ENCODE measurements at places on chromosomes 1 and 21.
A peak's percentile ranks its signal among the peaks of the same experiment; 100 is the strongest.

- no peak for DNase-seq
These were observed 66.5 kb upstream of the ERRFI1 start for GRCh38 chr1:8092657-8093056.

DNA sequence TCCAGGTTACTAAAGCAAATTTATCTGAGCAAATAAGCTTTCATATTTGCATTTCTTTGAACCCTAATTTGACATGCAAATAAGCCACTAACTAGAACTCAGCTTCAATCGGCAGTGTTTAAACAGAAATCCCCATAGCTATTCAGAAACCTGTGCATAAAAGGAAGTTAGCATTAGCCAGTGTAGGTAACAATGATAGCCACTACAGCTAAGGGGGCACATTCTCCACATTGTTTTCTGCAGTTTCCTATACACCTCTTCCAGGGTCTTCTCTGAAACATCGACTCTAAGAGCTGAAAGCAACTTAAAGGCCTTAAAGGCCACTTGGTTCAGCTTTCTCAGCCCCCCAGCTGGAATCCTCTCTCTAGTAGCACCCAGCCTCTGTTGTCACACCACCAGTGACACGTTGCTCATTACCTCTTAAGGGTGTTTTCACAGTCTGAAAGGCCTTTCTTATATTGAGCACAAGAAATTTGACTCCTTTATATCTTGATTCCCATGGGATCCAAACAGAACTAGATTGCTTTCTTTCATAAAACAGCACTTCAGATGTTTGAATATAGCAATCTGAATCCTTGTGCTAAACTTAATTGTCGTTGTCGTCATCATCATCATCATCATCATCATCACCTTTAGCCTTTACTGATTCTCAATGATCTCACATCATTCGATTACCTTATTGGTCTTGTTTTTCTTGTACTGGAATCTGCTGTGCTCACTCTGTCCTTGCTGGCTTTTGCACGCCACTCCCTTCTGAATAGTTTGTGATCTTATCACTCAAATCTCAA, 93.9 kb upstream of the DAB1 start:
- DNase-seq = no peak

DNA sequence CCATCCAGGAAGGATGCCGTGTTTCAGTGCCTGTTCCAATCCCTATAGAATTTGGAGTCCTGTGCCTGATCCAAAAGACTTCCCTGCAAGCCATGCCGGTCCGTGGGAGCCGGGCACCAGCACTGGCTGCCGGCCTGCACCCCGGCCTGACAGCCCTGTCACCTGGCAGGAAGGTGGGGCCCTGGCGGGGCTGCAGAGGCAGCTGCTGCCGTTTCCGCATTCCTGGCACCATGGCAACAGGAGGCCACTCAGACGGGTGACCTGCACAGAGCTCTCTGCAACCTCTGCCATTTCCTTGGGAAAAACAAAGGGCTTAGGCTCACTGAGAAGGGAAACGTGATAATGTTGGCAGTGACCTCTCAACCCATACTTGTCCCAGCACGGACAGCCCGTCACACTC, 63.2 kb upstream of the TMEM51 start:
- DNase-seq = no peak

GRCh38 chr1:231040019-231040799, at the start of gene FAM89A:
TSS of gene FAM89A (minus strand) at chr1:231040254. CDS start at chr1:231040211, 43 bp downstream.
- peak; percentile 72 for DNase-seq

- no peak for DNase-seq
These were observed 14.3 kb downstream of the WDR64 start for GRCh38 chr1:241666419-241666818.

DNA sequence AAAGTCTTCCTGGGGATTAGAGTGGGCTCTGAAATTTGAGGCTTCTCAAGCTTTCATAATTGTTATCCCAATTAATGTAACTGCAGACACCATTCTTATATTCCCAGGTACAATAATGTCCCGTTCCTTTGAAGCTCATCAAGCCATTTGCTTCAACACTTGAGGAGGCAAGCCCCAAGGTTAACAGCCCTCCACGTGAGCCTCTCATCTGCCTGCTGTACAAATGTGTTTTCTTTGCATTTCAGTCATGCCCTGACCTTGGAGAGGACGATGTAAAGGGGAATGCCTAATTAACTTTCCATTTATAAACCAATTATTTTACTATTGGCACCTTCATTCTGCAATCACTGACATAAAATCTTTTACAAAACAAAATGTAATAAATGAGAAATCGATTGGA, 106.3 kb downstream of the SETD4 start:
- DNase-seq = no peak

DNA sequence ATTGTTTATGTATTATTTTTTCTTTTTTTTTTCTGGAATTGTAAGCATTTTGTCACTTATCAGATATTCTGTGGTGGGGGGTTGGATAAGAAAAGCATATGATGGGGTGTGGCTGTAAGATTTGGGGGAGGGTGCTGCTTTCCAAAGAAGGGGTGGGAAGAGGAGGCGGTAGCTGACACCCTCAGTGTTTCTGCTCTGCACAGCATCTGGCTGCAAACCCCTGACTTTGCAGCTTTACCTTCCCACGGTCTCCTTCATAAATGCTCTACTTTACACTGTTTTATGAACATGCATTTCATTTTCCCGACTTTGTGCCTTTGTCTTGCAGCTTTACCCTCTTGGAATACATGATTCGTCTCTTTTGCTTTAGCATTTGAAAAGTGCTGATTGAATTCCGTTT, 7.6 kb downstream of the FMN2 start:
- no peak for DNase-seq

DNA sequence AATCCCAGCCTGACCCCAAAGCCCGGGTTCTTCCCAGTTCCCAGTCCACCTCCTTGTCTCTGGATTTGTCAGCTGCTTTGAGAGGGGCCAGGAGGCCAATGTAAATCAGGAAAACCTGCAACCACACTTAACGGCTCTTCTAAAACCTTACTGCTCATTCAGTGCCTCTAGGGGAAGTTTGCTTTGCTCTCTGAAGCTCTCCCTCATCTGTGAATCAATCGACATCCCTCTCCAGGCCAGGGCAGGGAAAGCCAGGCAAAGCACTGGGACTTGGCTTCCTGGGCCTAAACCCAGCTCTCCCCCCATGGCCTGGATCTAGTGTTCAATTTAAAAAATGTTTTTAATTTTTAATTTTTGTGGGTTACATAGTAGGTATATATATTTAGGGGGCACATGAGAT, 9.3 kb downstream of the NKAIN1 start:
- DNase-seq = no peak

DNA sequence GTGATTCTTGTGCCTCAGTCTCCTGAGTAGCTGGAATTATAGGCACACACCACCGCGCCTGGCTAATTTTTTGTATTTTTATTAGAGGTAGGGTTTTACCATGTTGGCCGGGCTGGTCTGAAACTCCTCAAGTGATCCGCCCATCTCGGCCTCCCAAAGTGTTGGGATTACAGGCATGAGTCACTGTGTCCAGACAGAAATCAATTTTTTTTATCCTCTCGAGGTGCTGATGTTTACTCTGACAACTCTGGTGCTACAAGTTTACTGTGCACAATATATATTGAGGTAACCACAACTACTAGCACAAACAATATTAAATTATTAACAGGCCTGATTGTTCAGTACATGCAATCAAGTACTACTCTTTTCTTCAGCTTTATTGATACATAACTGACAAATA, 39.7 kb downstream of the F13B start:
- no peak for DNase-seq

GRCh38 chr1:51264451-51264850, 28.4 kb downstream of the RNF11 start:
- DNase-seq = no peak

- DNase-seq = no peak
These were observed 52.4 kb upstream of the CCDC190 start for GRCh38 chr1:162913345-162913744.

DNA sequence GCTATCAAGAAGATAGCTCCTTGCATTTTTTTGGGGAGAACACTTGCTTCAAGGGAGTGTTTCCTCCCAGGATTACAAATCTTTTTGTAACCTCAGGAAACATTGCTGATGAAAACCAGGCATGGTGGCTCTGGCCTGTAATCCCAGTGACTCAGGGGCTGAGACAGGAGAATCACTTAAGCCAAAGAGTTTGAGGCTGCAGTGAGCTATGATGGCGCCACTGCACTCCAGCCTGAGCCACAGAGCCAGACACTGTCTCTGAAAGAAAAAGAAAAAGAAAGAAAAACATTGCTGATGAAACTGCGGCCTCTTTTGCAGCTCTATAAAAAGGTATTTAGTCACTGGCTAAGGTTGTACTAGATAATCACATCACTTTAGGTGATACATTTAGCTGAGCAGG, 7.3 kb downstream of the RNU1-2 start:
- DNase-seq = no peak

DNA sequence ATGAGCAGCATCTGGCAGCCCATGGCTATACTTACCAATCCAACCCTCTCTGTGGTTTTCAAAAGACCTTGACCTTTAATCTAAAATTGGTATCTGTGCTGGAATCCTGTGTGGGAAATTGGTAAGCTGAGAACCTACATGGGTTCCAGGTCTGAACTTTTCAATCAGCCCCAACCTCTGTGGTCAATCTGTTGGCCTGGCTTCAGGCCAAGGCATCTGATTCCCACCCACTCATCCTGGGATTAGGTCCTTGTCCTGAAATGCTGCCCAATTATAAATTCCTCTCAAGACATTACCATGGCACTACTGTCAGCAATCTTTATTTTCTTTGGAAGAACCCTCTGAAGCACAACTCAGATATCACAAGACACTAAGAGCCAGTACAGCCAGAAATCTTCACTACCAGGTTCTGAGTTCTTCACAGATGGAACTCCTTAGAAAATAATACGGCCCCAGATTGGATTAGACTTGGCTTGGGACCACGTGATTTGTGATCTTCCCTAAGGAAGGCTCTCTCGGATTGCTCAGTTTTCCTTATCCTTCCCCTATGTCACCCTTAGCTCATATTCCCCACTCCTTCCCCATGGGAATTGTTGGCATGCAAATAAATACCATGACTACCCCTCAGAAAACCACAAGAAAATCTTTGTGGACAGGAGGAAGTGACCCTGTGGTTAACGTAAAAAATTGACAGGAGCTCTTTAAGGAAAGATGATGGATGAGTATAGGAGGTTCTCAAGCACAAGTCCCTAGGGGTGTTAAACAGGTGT, 207.9 kb upstream of the ST6GALNAC5 start:
- DNase-seq = no peak

GRCh38 chr1:197200272-197200899, 53.9 kb upstream of the ASPM start:
- no peak for DNase-seq

DNA sequence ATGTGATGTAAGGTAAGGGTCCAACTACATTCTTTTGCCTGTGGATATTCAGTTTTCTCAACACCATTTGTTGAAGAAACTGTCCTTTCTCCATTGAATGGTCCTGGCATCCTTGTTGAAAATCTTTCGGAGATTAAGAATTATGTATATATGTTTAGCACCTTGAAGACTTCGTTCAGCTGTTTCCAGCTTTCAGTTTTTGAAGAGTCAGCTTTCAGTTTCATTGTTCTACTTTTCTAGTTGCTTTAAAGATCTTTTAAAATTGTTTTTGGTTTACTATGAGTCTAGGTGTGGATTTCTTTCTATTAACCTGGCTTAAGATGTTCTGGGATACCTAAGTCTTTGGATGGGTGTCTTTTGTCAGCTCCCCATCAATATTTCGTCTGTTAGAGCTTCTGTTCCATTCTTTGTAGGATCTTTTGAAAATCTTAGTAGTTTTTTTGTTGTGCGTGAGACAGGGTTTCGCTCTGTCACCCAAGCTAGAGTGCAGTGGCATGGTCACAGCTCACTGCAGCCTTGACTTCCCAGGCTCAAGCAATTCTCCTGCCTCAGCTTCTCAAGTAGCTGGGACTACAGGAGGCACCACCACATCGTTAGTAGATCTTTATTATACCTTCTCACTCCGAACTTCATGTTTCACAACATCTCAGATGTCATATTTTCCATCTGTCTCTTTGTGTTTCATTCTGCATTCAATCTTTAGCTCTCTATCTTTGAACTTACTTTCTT, 353.5 kb upstream of the B3GALT2 start:
- DNase-seq = no peak

- DNase-seq = peak; percentile 80
These were observed 92.1 kb downstream of the SPSB1 start for GRCh38 chr1:9384751-9385245.

- no peak for DNase-seq
These were observed 40.0 kb downstream of the TMCO4 start for GRCh38 chr1:19759740-19760089.

GRCh38 chr1:111320066-111320879, 29.6 kb downstream of the CHIA start:
- no peak for DNase-seq

DNA sequence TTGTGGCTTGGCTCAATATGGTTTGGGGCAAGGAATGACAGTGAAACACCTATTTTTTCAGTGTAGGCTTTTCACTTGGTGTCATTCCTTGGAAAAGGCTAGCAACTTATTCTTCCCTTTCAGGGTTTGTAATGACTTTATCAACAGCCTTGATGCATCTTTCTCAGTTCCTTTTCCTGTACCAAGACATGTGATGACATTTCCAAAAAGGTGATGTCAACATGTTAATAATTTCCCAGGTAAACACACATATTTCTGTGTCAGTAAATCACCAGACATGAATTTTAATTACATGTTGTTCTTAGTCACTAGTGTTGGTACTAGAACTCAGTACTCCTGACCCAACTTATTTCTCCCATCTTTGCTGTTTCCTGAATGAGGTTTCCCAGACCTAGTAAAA, 37.8 kb upstream of the RRP15 start:
- no peak for DNase-seq

DNA sequence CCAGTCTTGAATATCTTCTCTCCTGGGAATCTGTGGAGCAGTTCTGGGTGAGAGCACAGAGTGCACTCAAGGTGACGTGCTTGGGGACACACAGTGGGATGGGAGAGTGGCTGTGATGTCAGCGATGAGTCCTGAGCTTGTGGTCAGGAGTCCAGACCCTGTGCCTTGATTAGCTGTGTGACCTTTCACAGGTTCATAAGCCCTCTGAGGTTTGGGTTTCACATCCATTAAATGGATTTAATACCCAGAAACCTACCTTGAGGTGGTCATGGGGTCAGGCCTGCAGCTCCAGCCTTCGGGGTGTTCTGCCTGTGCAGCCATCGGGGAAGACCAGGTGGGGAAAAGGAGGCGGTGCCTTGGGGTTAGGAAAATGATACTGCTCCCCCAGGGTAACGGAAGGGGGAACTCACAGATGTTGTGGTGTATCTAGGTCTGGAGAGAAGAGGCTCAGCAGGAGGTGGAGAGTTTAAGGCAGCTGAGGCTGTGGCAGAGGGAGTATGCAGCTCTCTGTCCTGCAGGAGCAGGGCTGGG, 38.5 kb upstream of the ETV3 start:
- DNase-seq = no peak

DNA sequence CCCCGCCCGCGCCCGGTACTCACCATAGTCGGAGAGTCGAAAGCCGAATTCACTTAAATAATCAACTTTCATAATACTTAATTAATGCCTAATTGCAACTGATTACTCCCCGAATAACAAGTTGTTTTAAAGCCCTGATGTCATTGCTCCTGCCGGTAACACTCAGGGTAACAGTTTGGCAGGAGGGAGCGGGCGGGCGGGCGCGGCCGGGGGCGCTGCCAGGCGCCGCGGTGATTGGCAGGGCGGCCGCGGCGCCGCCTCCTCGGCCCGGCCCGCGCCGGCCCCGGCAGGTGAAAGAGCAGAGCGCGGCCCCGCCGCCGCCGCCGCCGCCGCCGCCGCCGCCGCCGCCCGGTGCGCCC, 102.2 kb downstream of the CASZ1 start:
- DNase-seq = no peak

Measured in Right ventricle myocardium superior (tissue), 1 donor.